Left colon (tissue), 2 donors: ENCODE measurements at places on chromosomes 3 and 15. TPM values are rescaled to one million over a fixed set of nuclear protein-coding genes. Genes with fewer than 3 reads are reported as not detected.

The ANKDD1A gene
- total RNA-seq = 1.1 TPM

The DAZL gene
- not detected for total RNA-seq

The WDR82 gene
- 60.9 TPM for total RNA-seq

The PLA1A gene
- total RNA-seq = 1.9 TPM

DNA sequence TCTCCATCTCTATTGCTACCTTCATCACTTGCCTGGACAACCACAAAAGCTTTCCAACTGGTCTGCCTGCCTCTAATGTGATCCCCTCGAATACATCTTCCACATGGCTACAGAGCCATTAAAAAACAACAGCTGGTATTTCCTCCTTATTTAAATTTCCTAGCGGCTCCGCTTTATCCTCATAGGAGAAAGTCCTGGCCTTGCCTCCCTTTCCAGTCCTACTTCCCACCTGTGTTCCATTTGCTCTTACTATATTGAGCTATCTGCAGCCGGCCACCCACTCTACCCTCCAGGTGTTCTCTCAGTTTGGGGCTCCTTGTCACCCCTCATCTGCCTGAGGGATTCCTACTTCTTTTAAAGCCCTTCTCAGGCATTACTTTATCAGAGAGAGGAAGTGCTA lies 49.7 kb upstream of the TSPAN3 start:
- DNase-seq = no peak

GRCh38 chr3:32340611-32341365 lies 50.9 kb upstream of the CMTM7 start:
- DNase-seq = no peak

DNA sequence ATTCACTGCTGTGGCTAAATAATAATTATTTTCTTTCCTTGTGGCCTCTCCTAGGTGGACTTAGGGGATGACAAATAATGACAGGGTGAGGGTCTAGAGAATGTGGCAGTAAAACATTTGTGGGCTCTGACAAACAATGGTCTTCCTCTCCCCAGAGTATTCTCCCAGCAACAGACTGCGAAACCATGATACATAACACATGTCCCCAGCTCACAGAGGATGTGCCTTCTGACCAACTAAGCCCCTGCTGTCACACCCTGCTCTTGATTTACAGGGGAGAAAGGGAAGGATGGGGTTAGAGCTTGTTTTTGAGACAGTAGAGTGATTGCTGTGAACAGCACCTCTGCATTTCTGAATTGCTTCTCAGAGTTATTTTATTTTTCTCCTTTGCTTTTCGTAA lies 116.6 kb upstream of the CTDSPL start:
- DNase-seq = no peak

DNA sequence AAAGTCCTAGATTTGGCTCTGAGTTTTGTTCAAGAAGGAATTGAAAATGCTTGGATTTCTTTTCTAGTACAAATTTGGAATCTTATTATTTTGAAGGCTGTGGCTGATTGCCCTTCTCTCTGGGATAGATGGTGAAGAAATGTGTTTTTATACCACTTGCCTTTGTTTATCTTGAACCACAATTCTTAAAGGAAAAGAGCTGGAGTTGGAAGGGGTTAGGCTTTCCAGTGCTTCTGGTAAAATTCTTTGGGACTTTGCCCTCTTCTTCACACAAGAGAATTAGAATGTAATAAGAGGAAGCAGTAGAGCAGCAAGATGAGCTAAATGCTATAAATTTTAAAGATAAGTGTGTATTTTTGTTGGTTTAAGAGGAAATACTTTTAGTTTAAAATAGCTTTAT lies 65.8 kb downstream of the COL6A5 start:
- no peak for DNase-seq

- no peak for DNase-seq
Observed at GRCh38 chr15:66770518-66771350, 68.7 kb downstream of the SMAD6 start.
